ENCODE measurements at places on chromosomes 3 and 15. TPM values are rescaled to one million over a fixed set of nuclear protein-coding genes. Genes with fewer than 3 reads are reported as not detected.

The C3orf52 gene
- 1.6 TPM for total RNA-seq

The HTR3D gene
- not detected for total RNA-seq

The C3orf70 gene
- 21.0 TPM for total RNA-seq

The CHSY1 gene
- total RNA-seq = 18.4 TPM

The FANCD2OS gene
- not detected for total RNA-seq

The ADAMTS9 gene
- total RNA-seq = 30.7 TPM

The LARP6 gene
- total RNA-seq = 48.2 TPM

The NMNAT3 gene
- 12.9 TPM for total RNA-seq

The GHSR gene
- not detected for total RNA-seq

The INAFM2 gene
- 27.3 TPM for total RNA-seq

The APBA2 gene
- total RNA-seq = 3.1 TPM

The IL17RE gene
- 0.47 TPM for total RNA-seq

The TMC3 gene
- total RNA-seq = 0.16 TPM

The MUC20 gene
- 4.6 TPM for total RNA-seq

The FAM43A gene
- 23.7 TPM for total RNA-seq

The SLC15A2 gene
- 0.66 TPM for total RNA-seq

The GOLGA6L4 gene
- 2.8 TPM for total RNA-seq

The CLDN18 gene
- total RNA-seq = not detected

The SCN11A gene
- 0.27 TPM for total RNA-seq

The ANKRD63 gene
- not detected for total RNA-seq

The ATP13A4 gene
- 2.3 TPM for total RNA-seq

The TLNRD1 gene
- 31.9 TPM for total RNA-seq

The VGLL3 gene
- total RNA-seq = 32.0 TPM

The FAM107A gene
- 27.9 TPM for total RNA-seq

The KNG1 gene
- total RNA-seq = not detected

The LINGO1 gene
- total RNA-seq = 0.87 TPM

The SH3GL3 gene
- not detected for total RNA-seq

The C2CD4A gene
- total RNA-seq = 0.12 TPM

The ALDH1L1 gene
- 19.6 TPM for total RNA-seq

The RASL12 gene
- 208 TPM for total RNA-seq

The GAP43 gene
- total RNA-seq = 2.1 TPM

Data from gastroesophageal sphincter (tissue), 4 donors.